ENCODE measurements at places on chromosomes 12 and 14. TPM values are rescaled to one million over a fixed set of nuclear protein-coding genes. Genes with fewer than 3 reads are reported as not detected.
A peak's percentile ranks its signal among the peaks of the same experiment; 100 is the strongest.

DNA sequence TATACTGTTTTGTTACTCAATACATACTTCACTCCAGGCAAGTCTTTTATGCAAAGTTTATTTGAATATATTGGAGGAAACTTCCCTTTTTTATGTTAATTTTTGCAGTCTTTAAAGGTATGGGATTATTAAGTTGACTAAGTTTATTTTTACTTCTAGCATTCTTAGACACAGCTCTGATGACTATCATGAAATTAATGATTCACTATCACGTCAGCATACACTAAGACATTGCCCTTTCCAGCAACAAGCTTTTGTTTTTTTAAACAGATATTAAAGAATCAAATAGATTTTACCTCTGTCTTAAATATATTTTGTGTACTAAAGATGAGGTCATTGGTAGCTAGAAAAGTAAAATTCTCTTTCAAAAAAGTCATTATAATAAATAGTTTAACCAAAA, 52.1 kb downstream of the DERA start:
- DNase-seq, result no peak

- DNase-seq, result no peak
These were observed 7.7 kb downstream of the KRT83 start for GRCh38 chr12:52313461-52313860.

- DNase-seq, result peak; percentile 9
These were observed 154.5 kb downstream of the ZFP36L1 start for GRCh38 chr14:68638141-68638999.

GRCh38 chr14:99572173-99572999, 31.6 kb downstream of the CCDC85C start:
- DNase-seq, result no peak

DNA sequence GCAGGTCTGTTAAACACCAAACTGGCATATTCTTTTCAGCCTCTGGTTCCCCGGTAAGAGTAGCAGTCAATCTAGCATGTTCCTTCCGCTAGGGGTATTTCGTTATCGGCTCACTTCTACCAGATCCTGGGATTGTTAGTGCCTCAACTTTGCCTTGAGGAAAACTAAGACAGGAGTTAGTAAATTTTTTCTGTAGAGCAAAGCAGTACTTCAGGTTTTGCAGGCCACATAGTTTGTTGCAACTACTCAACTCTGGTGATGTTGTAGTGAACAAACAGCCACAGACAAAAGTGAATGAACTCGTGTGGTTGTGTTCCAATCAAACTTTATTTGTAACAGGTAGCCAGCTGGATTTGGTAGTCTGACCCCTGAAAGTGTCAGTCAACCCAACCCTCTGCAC, 6.3 kb upstream of the CDH24 start:
- DNase-seq, result no peak

- no peak for DNase-seq
These were observed 46.6 kb downstream of the ATF7 start for GRCh38 chr12:53579545-53579955.

The CDKN3 gene
- total RNA-seq, result 2.1 TPM

The BIN2 gene
- total RNA-seq, result 9.8 TPM

DNA sequence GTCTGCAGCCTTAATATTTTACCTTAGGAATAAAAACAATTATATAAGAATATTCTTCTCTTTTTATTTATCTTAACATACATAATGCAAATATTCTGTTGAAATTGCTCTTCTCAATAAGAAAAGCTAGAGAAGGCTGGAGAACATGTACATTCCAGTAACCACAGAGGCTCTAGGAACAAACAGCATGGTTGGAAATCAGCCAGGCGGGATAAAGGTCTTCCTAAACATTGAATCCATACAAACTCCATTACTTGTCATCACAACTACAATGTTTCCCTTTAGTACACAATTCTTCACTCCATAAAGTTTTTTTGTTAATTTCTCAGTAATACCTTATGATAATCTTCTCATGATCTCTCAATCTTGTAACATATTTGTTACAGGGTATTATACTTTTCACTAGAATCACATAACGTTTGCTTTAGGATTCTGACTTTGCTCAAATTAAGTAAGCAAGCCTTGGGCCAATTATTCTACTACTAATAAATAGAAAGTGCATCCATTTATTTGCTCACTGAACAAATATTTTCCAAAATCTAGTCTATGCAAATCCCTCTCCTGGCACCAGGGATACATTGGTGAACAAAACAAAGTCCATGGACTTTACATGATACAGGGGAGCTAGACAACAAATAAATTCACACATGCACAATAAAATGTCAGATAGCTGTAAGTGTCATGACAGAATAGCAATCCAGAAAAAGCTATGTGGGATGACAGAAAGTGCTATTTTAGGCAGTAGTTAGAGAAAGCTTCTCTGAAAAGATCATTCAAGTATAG, 237.5 kb upstream of the TMTC1 start:
- no peak for DNase-seq

DNA sequence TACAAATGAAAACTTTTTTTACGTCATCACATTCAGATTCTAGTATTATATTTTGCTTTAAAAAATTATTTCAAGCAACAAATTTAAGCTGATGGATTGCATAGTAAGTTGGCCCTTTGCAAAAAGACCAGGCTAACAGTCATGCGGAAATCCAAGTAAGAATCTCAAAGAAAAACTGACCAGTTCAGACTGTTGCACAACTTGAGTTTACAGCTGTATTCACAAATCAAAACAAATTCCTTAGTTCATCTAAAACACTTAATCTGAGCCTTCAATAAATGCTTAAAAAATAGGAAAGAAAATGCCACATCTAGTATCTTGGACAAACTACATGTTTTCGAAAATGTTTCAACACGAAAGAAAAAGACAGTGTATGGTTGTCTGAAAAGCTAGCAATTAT, 847 bp downstream of the CCDC59 start:
- DNase-seq, result no peak

DNA sequence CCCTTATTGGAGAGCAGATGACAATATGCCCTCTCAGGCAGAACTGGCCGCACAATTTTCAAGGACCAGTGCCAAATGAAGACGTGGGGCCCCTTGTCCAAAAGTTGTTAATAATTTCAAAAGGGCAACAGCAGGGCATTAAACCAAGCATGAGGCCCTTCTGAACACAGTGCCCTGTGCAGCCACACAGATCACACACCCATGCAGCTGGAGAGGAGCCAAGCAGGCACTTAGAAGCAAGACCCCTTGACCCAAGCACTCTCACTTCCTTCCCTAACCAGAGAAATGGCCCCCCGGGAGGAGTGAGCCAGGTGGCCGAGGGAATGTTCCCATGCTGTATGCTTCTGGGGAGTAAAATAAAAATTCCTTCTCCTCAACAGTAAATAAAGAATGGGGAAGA, 114.0 kb upstream of the TMPO start:
- DNase-seq, result peak; percentile 46

DNA sequence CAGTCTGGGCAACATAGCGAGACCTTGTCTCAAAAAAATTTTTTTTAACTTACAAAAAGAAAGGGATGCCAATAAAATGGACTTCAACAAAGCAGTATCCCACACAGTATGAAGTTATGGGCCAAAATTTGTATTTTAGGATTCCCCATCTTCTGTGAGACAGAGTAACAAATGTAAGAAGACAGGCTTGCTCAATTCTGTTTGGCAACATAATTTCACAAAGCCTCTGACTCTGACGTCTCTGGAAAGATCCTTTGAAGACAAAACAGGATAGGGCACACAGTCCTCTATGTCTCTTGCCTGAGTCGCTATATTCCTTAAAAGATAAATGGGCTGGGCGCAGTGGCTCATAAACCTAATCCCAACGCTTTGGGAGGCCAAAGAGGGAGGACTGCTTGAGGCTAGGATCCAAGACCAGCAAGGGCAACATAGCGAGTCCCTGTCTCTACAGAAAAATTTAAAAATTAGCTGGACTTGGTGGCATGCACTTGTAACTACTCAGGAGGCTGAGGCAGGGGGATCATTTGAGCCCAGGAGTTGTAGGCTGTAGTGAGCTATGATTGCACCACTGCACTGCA, 1.1 kb upstream of the HOMEZ start:
- no peak for DNase-seq

The NRL gene
- 2.8 TPM for total RNA-seq

The CLEC4C gene
- not detected for total RNA-seq

The AICDA gene
- total RNA-seq, result 2.2 TPM

DNA sequence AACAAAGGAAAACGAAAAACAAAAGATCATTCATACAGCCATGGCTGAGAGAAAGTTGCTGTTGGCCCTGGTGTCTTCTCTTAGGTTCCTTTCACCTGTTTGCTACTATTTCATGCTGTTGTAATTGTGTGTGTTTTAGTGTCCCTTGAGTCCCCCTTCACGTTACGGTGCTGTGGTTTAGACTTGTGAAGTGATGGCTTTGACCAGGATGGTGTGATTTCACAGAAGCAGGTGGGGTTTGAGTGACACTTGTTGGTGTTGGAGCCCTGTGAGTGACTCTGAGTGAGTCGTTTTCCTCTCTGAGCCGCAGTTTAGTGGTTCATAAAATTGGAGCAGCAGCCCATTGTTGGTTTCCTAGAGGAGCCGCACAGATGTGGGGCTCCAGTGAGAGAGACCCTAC, 635.4 kb downstream of the VRK1 start:
- no peak for DNase-seq

- DNase-seq, result no peak
These were observed 136.6 kb downstream of the LMNTD1 start for GRCh38 chr12:25416516-25416915.

The RAPGEF3 gene
- 54.8 TPM for total RNA-seq

- DNase-seq, result peak; percentile 30
These were observed 59.4 kb downstream of the DDX51 start for GRCh38 chr12:132084621-132085290.

- no peak for DNase-seq
These were observed 2.4 kb downstream of the MBD6 start for GRCh38 chr12:57524814-57525614.

GRCh38 chr12:94074216-94074979, 74.0 kb upstream of the PLXNC1 start:
- peak; percentile 13 for DNase-seq

DNA sequence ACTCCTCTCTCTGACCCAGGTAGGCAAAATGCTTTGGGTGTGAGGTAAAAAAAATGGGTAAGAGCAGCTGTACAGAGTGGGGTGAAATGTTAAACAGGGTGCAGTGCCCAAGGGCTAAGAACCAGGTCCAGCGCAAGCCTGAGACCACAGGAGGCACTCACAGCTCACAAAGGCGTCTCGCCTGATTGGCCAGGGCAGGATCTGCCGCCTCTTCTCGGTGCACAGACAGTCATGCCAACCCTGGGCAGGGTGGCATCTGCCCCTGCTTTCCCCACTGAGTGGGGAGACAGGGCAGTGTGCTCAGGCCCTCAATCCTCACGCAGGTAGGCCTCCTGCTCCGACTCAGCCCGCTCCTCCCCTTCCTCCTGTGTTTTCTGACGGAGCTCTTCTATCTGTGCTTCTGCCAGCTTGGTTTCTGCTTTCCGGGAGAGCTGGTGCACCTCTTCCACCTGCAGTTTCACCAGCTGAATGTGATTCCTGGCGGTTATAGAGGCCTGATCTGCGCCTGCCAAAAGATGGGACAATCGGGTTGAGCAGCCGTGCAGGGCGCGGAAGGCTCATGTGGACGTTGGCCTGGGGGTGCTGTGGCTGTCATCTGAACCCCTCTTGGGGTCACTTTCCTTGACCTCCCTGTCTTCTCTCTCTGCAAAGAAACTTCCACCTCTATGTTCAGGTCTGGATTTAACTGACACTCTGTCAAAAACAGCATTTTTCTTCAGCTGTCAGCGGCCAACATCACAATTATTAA, 4.7 kb downstream of the B3GNT4 start:
- DNase-seq, result no peak

The LMNTD1 gene
- total RNA-seq, result not detected

The PTCSC3 gene
- total RNA-seq, result not detected

DNA sequence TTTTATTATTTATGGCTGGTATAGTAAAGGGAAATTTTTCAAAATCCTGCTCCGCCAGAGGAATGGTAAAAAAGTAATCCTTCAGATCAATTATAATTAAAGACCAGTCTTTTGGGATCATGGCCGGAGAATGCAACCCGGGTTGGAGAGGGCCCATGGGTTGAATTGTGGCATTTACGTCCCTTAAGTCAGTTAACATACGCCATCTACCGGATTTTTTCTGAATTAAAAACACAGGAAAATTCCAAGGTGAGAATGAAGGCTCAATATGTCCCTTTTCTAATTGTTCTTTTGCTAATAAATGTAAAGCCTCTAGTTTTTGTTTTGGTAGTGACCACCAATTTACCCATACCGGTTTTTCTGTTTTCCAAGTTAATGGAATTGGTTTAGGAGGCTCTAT, 602.8 kb downstream of the ALG10 start:
- DNase-seq, result no peak

DNA sequence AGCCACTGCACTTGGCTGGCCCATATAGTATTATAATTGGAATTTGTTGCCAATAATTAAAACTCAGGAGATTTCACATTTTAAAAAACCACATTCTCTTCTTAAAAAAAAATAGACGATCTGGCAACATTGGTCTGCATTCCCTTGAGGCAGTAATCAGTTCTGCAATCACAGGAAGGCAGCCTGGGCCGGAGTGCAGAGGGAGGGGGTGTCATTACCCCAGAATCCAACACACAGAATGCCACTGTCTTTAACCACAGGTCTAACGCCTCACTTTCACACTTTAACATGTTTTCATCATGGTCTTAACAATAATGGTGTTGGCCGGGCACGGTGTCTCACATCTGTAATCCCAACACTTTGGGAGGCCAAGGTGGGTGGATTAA, 100.1 kb downstream of the SCARB1 start:
- no peak for DNase-seq

DNA sequence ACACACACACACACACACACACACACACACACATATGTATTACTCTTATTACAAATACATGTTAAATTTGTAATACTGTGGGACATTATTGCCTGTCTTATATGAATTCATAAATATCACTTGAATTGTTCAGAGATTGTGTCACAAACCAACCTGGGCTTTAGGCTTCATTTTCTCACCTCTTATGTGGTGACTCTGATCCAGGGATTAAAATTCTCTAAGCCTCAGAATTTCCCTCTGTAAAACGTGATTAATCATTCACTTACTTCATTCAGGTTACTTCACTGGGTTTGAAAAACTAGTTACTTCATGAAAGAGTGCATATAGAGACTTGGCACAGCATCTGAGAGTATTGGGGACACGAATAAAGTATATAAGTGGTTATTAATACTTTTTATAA, 240.3 kb upstream of the PDZRN4 start:
- DNase-seq, result no peak
